ENCODE measurements at places on chromosomes 7 and 10.

GRCh38 chr7:102253066-102253972, 33.3 kb upstream of the SH2B2 start:
- no peak for DNase-seq

DNA sequence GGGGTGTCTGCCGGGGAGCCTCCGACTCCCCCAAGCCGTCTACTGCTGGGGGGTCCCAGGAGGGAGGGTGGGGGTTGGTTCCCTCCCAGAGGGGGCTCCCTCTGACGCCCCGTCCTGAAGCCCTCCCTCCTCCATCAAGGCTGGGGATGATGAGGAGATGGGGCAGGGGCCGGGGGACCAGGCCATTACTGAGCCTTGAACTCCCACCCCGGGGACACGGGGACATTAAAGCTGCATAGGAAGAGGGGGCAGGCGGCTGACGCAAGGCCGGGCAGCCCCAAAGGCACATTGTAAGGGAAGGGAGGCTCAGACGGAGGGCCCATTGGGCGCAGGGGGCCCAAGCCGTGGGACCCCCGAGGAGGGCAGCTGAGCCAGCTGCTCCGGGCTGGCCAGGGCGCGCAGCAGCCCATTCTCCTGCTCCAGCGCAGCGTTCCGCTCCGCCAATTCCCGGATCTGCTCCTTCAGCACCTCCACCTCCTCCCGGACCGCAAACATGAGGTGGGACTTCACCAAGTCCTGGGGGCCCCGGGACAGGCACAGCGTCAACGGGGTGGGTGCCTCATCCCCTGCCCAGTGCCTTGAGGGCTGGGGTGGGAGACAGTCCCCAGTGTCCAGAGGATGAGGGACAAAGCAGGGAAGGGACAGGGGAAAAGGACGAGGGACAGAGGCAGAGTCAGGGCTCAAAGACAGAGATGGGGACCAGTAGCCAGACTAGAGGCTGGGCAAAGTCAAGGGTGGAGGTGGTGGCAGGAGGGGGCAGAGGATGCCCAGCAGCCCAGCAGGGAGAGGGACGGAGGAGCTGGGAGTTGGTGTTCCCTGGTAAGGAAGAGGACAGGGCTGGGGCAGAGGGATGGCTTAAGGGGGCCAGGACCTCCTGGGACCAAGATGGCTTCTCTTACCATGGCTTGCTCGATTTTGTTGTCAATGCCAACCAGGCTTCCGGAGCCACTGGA, 2.9 kb upstream of the SPACDR start:
- DNase-seq = no peak

DNA sequence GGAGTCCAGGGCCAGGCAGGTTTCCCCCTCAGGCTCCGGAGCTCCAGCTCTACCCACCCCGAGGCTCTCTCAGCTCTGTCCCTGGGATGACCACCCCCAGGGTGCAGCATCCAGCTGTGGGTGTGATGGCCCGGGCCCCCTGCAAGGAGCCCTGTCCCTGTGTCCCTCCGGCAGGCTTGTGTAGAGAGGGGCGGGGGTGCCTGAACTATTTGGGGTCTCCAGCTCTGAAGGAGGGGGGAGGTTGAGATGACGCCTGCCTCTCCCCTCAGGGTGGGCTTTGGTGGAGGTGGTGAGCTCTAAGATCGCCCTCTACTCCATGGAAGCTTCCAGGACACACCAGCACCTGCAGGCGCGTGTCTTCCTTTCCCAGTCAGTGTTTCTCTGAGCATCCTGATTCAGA, 39.4 kb downstream of the ADRA2A start:
- no peak for DNase-seq

GRCh38 chr10:122853665-122854313, 8.1 kb upstream of the CUZD1 start:
- no peak for DNase-seq

DNA sequence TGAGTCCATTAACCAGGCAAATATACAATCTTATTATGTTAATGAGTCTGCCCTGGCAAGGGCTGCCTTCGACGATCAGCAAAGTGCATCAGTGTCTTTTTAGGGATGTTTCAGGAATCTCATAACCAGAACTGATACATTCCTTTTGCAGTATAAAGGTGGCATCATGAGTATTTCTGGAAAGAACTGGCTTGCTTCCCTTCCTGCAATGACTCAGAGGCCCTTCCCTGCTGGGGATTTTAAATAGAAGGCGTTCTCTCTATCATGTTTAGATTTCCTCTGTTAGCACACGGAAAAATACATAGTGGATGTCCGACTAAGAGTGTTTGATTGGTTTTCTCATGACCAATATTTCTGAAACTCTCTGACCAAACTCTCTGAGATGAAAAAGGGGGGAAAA, 1.8 kb downstream of the NPS start:
- DNase-seq = no peak

GRCh38 chr7:8379264-8379663, 54.1 kb upstream of the NXPH1 start:
- no peak for DNase-seq

GRCh38 chr7:47254081-47254977, 327.6 kb downstream of the TNS3 start:
- no peak for DNase-seq

GRCh38 chr10:133388973-133389818, 4.8 kb upstream of the MTG1 start:
- DNase-seq = no peak

- DNase-seq = no peak
Measured at GRCh38 chr10:81806842-81807241, 68.2 kb upstream of the NRG3 start.

DNA sequence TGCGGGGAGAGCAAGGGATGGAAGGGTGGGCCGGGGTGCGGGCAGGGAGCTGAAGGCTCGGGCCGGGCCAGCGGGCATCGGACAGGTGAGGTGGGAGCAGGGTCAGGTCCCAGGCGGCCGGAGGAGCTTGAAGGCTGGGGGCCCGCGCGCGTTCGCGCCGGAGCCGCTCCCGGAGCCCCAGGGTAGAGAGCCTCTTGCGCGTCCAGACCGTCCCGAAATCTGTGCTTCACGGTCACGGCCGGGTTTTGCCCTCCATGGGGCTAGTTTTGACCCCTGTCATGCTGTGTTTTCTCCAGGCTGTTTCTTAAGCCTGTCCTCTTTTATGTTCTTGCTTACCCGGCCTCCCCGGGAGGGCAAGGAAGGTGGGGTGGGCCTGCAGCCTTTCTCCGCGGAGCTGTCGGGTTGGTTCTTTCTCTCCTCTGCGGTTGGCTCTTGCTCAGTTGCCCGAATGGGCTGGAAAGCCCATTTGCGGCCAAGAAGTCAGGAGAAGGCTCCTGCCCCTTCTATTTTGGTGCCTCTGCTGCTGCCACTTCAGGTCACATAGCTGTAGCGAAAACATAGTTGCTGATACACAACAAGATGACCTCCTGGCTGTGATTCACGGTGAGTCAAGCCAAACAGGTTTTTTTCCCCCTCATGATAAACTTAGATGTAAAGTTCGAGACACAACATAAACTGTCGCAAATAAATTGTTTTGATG, 650 bp downstream of the UBE2D1 start:
- DNase-seq = no peak

GRCh38 chr10:43430926-43431663, 5.8 kb upstream of the ZNF487 start:
- DNase-seq = no peak

GRCh38 chr7:100122568-100122967, 3.1 kb downstream of the CNPY4 start:
- no peak for DNase-seq

DNA sequence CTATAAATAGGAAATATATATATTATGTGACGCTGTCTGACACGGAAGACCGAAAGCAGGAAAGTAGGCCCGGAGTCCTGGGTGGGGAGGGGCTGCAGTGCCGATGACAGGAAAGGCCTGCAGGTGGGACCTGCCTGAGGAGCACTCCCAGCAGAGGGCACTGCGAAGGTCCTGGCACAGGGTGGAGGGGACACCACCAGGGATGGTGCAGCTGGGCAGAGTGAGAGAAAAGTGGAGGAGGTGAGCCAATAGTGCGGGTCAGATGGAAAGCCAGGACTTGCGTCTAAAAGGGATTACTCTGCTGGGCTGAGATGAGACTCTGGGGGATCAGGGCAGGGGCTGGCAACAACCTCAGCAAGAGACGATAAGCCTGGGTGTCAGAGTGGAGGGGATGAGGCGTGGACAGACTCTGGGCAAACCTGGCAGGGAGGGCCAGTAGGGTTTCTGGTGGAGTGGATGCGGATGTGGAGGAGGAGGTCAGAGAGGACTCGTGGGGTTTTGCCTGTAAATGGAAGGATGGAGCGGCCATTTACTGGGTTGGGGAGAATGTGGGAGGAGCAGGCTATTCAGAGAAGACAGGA, 118.2 kb upstream of the ZNF746 start:
- DNase-seq = no peak

- DNase-seq = no peak
Measured at GRCh38 chr7:132592936-132593335, 16.7 kb upstream of the PLXNA4 start.

- DNase-seq = no peak
Measured at GRCh38 chr10:37734971-37735370, 122.4 kb downstream of the ZNF248 start.

DNA sequence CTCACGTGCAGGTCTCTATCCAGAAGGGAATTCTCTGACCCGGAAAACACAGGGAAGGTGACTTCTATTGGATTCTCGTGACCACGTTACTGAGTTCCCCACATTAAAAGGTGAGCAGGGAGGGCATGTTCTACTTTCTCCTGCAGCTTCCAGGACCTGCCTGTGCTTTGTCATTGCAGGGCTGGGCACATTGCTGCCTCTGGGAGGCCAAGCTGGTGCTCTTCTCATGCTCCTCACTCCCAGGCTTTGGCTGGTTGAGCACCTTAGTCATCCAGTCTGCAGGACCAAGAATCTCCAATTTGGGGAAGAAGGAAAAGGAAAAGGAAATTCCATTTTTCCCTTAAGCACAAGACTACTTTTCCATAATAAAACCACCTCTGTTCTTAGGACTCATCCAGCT, 86.5 kb upstream of the TMEM72 start:
- DNase-seq = no peak
